ENCODE measurements at places on chromosomes 7 and 10.

- no peak for DNase-seq
Observed at GRCh38 chr7:156692849-156693248, 52.3 kb downstream of the RNF32 start.

DNA sequence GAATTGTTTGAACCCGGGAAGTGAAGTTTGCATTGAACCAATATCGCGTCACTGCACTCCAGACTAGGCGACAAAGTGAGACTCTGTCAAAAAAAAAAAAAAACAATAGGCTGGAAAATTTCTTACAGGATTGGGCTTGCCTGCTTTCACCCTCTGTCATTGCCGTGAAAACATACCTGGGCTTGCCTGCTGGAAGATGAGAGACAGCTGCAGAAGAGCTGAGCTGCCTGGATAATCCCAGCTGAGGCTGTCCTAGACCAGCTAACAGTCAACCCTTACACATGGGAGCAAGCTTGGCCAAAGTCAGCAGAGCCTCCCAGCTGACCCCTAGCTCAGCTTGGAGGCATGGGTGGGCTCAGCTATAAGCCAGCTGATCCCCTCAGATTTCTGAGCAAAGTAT, 306.2 kb downstream of the CCSER2 start:
- no peak for DNase-seq

GRCh38 chr10:6035101-6035834, 26.9 kb downstream of the IL2RA start:
- no peak for DNase-seq

GRCh38 chr10:63584725-63585035, 63.5 kb downstream of the REEP3 start:
- no peak for DNase-seq

DNA sequence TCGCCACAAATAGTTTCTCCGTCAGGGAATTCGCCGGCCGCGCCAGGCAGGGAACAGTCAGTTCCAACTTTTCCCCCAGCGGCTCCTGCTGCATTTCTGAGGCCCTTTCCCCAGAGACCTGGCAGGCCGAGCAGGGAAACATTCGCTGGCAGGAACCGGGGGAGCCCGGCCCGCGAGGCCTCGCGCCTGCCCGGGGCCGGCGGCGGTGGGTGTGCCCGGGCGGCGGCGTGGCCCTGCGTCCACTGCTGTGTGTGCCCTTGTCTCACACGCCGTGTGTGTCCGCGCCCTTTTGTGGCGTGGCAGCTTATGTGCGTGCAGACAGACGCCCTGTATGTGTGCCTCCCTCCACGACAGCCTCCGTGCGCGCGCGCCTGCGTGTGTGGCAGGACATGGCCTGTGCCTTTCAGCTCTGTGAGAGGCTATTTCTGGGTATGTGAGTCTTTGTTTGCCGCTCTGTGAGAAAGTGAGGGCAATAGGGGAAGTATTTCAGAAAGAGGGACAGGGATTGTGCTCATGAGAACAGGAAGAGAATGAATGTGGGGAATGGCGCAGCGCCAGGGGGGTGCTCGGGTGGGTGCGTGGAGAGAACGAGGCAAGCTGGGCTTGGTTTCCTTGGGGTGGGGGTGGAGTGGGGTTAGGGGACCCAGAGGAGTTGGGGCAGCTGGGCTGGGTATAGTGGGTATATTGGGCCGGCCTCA, 689 bp upstream of the SMARCD3 start:
- DNase-seq: no peak

DNA sequence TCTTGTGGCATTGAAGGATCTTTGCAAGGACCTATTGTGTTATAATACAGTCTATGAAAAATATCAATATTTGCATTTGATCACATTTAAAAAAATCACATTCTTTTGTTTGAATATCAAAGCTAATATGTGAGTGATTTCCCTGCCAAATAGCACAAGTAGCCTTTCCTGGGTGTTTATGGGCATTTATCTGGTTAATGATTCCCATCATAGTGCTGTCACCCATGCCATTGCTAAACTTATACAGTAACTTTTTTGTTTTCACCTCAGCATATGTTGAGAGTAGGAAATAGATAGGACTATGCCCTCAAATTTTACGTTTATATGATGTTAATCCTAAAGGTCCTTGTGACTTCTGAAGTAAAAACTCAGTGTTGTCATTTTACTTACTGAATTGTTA, 136.9 kb downstream of the CFTR start:
- no peak for DNase-seq

DNA sequence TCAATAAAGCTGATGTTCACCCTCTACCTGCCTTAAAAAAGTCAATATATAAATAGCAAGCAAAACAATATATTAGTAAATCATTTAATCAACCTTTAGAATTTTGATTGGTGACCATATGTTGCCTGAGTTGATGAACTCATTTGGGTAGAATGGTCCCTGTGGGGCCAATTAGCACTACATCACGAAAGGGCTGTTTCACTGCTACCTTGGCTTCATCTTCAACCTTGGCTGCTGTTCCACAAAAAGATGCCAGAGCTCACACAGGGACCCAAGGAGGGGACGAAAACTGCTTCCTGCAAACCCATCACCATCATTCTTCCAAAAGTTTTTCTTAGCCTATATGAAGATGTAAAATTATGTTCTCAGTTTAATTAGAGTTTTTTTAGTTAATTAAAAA, 35.4 kb upstream of the HBP1 start:
- DNase-seq: no peak

- DNase-seq: no peak
Observed at GRCh38 chr7:158837790-158838637, 8.7 kb upstream of the ESYT2 start.

GRCh38 chr7:98241674-98242241, 10.3 kb downstream of the TECPR1 start:
- DNase-seq: no peak

- DNase-seq: no peak
Observed at GRCh38 chr10:88702848-88703597, 3.0 kb upstream of the LIPK start.

All from stimulated activated CD8-positive, alpha-beta memory T cell treated with anti-CD3 and anti-CD28 coated beads, Interleukin-4, amount 100 ng/mL, for 4 hours (primary cell).